ENCODE measurements at places on chromosomes 3 and 15.

DNA sequence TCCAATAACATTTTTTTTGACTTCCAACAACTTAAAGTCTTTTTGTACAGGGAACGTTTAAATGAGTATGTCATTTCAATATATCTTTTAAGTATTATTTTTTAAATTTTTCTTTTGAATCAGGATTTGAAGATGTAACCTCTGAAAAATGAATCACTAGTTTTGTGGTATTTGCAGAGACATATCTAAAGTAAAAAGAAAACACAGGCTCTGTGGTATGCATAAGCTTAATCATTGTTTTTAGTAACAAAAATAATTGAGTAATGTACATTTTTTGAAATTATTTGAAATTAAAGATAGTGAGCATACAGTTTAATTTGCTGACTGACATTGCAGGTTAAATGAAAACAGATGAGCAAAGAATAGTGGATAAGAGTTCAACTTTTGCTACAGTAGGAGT, 531.3 kb downstream of the ROBO1 start:
- DNase-seq: no peak

GRCh38 chr3:108110934-108111333, 20.1 kb upstream of the CD47 start:
- no peak for DNase-seq

- DNase-seq: no peak
Measured at GRCh38 chr15:59052915-59053407, 52.0 kb upstream of the CCNB2 start.

- DNase-seq: no peak
Measured at GRCh38 chr3:114639171-114639570, 345.3 kb downstream of the TIGIT start.

GRCh38 chr15:29852201-29852600, 29.9 kb upstream of the TJP1 start:
- DNase-seq: no peak

GRCh38 chr15:45670511-45670910, 35.7 kb downstream of the SQOR start:
- DNase-seq: no peak
